ENCODE measurements at places on chromosomes 11 and 22. TPM values are rescaled to one million over a fixed set of nuclear protein-coding genes. Genes with fewer than 3 reads are reported as not detected.

The MAPK8IP1 gene
- 18.8 TPM for total RNA-seq

The MOGAT2 gene
- total RNA-seq = not detected

The HTR3A gene
- not detected for total RNA-seq

The FHIP1B gene
- 22.7 TPM for total RNA-seq

The CDHR5 gene
- not detected for total RNA-seq

The MMP12 gene
- not detected for total RNA-seq

The KCNE3 gene
- 0.28 TPM for total RNA-seq

The KIAA0930 gene
- total RNA-seq = 62.6 TPM

The SPI1 gene
- not detected for total RNA-seq

The TRIM29 gene
- total RNA-seq = 208 TPM

The TLCD5 gene
- total RNA-seq = 7.7 TPM

The LMNTD2 gene
- total RNA-seq = 12.8 TPM

The ANGPTL5 gene
- total RNA-seq = not detected

The OR8H2 gene
- total RNA-seq = not detected

The SMTNL1 gene
- not detected for total RNA-seq

The LRRC4C gene
- not detected for total RNA-seq

The KREMEN1 gene
- 6.1 TPM for total RNA-seq

The OR8D1 gene
- total RNA-seq = not detected

The MS4A1 gene
- total RNA-seq = not detected

The APOBEC3B gene
- 66.5 TPM for total RNA-seq

The MMP3 gene
- not detected for total RNA-seq

The TREH gene
- total RNA-seq = not detected

The ELFN2 gene
- total RNA-seq = 36.6 TPM

The OR10A2 gene
- total RNA-seq = not detected

The LGR4 gene
- total RNA-seq = 33.4 TPM

Measured in PC-9 (cell line).